Activated CD4-positive, CD25-positive, alpha-beta regulatory T cell treated with anti-CD3 and anti-CD28 coated beads, Interleukin-2, amount 50 U/mL, for 24 hours (primary cell): ENCODE measurements at places on chromosomes 3 and 15.

DNA sequence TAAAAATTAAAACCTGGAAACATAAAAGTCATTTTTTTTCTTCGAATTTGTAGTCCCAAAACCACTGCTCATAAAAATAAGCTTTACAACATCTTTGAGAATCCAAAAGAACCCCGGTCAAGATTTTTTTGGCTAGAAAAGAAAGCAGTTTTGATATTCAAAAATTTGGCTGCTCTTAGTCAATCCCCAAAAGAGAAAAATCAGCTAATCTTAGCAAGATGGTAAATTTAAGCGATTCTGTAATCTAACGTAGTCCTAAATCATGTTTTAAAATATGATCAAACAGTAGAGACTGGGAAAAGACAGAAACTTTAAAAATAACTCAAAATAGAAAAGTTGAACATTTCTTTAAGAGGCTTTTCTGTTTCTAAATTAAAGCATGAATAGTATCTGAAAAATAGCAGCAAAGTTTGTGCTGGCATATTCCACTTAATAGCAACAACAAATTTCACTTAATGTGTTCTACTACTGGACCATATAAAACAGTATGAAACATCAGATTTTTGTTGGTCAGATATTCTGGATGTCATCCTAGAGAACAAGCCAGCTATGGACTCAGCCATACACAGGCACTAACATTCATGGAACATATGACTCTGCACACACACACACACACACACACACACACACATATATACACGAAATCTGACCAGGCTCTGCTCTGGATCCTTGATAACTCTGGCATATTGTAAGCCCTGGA lies 19.1 kb upstream of the NR2F2 start:
- ATAC-seq, result no peak

GRCh38 chr3:32865383-32865782 lies 47.6 kb downstream of the TRIM71 start:
- no peak for ATAC-seq

- no peak for ATAC-seq
Observed at GRCh38 chr3:151314593-151314992, 2.0 kb downstream of the GPR87 start.

GRCh38 chr15:36632226-36632625 lies 52.8 kb downstream of the CDIN1 start:
- ATAC-seq, result no peak

DNA sequence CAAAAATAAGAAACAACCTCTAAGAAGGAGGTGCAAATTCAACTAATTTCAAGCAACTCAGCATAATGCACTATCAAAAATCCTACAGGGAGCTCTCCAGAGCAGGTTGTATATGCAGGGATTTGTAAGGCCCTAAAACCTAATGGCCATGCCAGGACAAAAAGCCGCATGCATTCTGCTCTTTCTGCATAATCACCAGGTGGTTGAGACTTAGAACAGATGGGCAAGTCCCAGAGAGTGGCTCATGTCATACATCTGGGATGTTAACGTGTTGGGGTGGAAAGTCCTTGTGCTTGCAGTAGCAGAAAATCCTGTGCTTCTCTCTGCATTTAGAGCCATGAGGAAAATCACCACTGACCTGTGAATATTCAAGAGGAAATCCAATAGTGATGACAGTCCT lies 1002.9 kb downstream of the AGBL1 start:
- ATAC-seq, result no peak

DNA sequence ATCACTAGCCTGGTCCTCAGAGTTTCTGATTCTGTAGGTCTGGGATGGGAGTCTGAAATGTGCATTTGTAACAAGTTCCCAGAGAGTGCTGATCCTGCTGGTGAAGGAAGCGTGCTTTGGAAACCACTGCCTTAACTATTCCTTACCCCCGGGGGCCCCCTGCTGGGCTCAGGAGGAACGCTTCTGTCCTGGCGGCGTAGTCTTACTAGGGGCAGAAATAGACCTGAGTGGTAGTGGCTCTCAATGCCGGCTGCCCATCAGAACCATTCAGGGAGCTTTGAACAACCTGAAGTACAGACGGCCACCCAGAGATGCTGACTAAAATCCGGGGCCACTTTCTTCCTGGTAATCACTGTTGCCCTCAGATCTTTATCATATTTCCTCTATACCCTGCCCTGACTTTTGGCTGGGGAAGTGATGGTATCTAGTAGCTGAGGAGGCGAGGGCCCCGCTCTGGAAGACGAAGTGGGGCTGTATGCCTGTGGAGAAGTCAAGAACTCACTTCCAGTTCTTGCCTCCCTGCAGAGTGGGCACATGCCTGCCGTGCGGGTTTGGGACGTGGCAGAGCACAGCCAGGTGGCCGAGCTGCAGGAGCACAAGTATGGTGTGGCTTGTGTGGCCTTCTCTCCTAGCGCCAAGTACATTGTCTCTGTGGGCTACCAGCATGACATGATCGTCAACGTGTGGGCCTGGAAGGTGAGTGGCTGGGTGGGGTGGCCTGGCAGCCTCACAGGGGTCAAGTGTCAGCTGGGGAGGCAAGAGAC lies 16.3 kb upstream of the JMJD7 start:
- peak; percentile 86 for ATAC-seq
